Sigmoid colon (tissue), 7 donors: ENCODE measurements at places on chromosomes 7 and 10. TPM values are rescaled to one million over a fixed set of nuclear protein-coding genes. Genes with fewer than 3 reads are reported as not detected.

PRPS1L1 gene
- polyA plus RNA-seq = not detected

PPP1R17 gene
- polyA plus RNA-seq = not detected

AIMP2 gene
- 28.8 TPM for polyA plus RNA-seq

AGAP6 gene
- polyA plus RNA-seq = 1.2 TPM

LDB1 gene
- 10.4 TPM for polyA plus RNA-seq

CYP2W1 gene
- 3.8 TPM for polyA plus RNA-seq

DNA sequence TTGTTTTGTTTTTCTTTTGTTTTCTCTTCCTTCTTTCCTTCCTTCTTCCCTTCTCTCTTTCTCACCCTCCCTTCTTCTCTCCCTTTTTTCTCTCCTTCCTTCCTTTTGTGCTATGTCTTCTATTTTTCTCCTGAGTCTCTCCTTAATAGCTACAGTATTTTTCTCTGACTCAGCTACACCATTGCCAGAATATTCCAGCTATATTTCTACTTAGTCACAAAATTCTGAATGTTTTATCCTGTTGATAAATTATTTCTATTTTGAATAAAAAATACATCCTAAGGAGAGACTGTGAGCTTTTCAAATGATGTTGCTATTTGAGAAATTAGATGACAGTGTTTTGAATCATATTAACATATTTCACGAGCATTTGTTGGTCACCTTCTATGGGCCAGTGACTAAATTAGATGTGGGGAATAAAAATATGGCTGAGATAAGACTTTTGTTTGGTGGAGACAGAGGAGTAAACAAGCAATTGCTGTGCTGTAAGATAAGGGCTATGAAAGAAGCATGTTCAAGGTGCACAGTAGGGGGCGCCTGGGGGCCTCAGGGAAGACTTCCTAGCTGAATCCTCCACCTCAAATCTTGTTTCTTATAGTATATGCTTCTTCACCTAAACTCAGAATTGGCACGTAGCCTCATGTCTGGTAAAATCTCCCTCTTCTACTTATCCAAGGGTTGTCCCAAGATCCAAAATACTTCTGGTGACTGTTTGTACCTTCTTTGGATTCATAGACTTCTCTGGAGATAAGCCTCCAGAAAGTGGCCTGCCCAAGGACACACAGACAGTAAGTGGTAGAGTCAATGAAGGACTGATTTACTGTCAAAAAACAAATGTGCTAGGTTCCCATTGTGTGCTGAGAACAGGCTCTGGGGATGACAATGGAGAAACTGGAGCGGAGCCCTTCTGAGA, 115.5 kb upstream of the CREB5 start:
- DNase-seq = no peak
- no peaks in the 10 kb centered on the region for H3K4me1 ChIP-seq
- no peaks in the 10 kb centered on the region for H3K27me3 ChIP-seq
- H3K27ac ChIP-seq = no peak overlapping the region
- no peaks in the 10 kb centered on the region for H3K36me3 ChIP-seq

GRCh38 chr10:14240253-14241189, 90.2 kb downstream of the FRMD4A start:
- H3K4me3 ChIP-seq = no peak overlapping the region
- DNase-seq = no peak
- H3K4me1 ChIP-seq = no peaks in the 10 kb centered on the region
- H3K36me3 ChIP-seq = no peaks in the 10 kb centered on the region
- H3K27me3 ChIP-seq = no peaks in the 10 kb centered on the region

DNA sequence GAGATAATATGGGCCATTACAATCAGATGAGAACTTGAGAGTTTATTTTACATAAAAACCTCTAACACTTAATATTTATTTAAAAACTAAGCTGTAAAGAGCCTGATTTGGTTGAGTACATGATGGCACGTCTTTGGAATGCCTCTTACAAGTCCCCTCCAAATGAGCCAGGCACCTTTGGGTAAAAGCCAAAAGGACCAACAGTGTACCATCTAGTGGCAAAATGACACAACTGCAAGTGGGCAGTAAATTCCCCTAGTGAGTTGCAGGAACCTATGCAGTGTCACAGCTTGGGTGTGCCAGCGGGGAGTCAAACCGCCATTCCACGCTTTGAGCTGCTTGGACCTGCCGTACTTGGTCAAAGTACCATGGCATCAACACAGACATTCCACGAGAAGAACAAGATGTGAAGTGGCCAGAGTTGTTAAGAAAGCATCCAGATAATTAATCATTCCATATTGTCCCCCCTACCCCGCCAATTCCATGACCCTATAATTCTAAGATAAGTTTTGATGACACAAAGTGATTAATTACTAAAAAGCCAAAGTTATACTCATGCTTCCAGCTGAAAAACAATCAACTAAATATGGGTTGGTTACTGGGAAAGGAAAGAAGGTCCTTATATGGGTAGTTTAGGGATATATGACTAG, 115.2 kb downstream of the SORBS1 start:
- DNase-seq = peak; percentile 86
- H3K36me3 ChIP-seq = no peaks in the 10 kb centered on the region
- no peaks in the 10 kb centered on the region for H3K27me3 ChIP-seq
- no peak overlapping the region for H3K4me3 ChIP-seq
- H3K4me1 ChIP-seq = no peaks in the 10 kb centered on the region

GRCh38 chr10:90977855-90978486, 57.1 kb upstream of the ANKRD1 start:
- DNase-seq = no peak
- H3K27me3 ChIP-seq = no peaks in the 10 kb centered on the region
- no peaks in the 10 kb centered on the region for H3K36me3 ChIP-seq
- H3K4me3 ChIP-seq = no peak overlapping the region

- no peak overlapping the region for H3K27ac ChIP-seq
- peaks cover 71% of the 10 kb centered on the region for H3K4me1 ChIP-seq
- peak; percentile 36 for DNase-seq
- H3K4me3 ChIP-seq = no peak overlapping the region
Measured at GRCh38 chr7:155752756-155753445, 59.4 kb downstream of the SHH start.

- H3K27me3 ChIP-seq = no peaks in the 10 kb centered on the region
- H3K27ac ChIP-seq = no peak overlapping the region
- no peaks in the 10 kb centered on the region for H3K36me3 ChIP-seq
Measured at GRCh38 chr10:1361411-1362105, 305.4 kb downstream of the WDR37 start.

DNA sequence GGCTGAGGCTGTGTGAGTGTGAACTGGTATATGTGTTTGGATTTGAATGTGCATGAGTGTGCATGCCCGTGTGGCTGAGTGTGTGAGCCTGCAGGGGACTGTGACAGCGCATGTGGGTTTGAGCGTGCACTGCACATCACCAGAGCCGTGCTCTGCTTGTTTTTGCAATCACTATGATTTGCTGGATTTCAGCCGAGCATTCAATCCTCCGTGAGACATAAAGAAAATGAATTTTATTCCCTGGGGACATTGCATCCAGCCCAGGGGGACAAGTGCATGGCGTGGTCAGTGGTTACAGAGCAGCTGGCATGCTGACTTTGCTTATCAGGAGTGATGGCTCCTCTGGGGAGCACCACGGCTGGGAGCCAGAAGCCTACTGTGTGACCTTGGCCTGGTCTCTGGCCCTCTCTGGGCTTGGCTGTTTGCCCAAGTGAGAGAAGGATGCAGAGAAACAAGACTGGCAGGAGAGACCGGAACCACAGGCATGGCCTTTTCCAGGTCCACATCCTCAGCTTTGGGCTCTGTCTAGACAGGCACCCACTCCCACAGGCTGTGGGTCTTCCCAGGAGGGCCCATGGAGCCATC, 160.2 kb upstream of the UNC5B start:
- H3K4me3 ChIP-seq = no peak overlapping the region
- H3K4me1 ChIP-seq = no peaks in the 10 kb centered on the region
- no peak for DNase-seq
- no peak overlapping the region for H3K27ac ChIP-seq
- no peaks in the 10 kb centered on the region for H3K27me3 ChIP-seq

DNA sequence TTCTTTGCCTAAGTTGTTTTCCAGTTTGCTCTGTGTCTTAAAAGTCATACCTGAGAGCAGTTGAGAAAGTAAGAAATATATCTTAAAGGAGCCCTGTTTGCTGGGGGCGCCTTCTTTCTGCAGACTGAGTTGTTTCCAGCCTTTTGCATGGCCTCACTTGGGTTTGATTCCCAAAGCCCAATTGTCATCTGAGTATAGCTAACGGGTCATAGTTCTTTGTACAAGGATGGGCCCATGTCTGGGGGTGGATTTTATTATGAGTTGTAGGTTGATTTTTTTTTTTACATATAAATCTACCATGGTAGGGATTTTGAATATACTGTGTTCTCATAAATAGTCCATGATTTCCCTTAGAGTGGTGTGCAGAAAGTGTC, 318.7 kb upstream of the LRGUK start:
- H3K4me1 ChIP-seq = no peaks in the 10 kb centered on the region
- no peak overlapping the region for H3K4me3 ChIP-seq
- DNase-seq = no peak
- H3K36me3 ChIP-seq = no peaks in the 10 kb centered on the region
- no peaks in the 10 kb centered on the region for H3K27me3 ChIP-seq

GRCh38 chr10:99906470-99906869, 103.3 kb downstream of the DNMBP start:
- H3K27ac ChIP-seq = peak overlapping the region; percentile 17
- no peaks in the 10 kb centered on the region for H3K4me1 ChIP-seq
- H3K4me3 ChIP-seq = no peak overlapping the region
- DNase-seq = peak; percentile 78

- no peak overlapping the region for H3K4me3 ChIP-seq
- peaks cover 19% of the 10 kb centered on the region for H3K4me1 ChIP-seq
- no peaks in the 10 kb centered on the region for H3K36me3 ChIP-seq
- no peak overlapping the region for H3K27ac ChIP-seq
Measured at GRCh38 chr10:63496561-63496960, 24.6 kb upstream of the REEP3 start.

- H3K4me1 ChIP-seq = peaks cover 2% of the 10 kb centered on the region
- H3K27me3 ChIP-seq = no peaks in the 10 kb centered on the region
- no peak overlapping the region for H3K4me3 ChIP-seq
- no peak overlapping the region for H3K27ac ChIP-seq
Measured at GRCh38 chr7:25117226-25118047, 7.6 kb downstream of the CYCS start.

DNA sequence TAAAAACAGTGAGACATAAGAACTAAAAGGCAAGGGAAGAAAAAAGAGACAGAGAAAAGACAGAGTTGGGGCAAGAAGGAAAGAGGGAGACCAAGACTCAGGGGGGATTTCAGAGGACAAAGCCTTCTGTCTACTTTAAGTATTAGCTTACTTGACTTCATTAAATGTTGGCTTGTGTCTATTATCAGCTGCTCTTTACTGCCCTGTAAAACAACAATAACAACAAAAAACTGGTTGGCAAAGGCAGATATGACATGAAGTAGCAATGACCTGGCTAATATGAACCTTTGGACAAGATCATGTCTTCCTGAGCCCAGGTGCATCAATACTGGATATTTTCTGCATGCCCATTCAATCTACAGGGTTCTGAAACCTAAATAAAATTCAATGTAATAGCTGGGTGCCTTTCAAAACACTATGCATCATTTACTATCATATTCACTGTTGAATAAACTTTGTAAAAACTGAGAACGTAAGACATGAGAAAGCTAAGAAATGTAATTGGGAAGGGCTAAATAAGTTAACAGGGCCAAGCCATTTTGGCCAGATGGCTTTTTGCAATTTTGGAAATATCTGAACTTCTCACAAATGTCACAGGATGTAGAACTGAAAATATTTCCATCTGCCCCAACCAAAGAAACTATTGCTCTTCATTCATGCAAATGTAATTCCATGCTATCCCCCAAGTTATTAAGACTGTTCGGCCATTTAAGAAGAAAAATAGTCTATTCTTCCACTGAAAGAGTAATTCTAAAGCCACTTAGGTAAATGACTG, 49.4 kb downstream of the LRRN3 start:
- DNase-seq = no peak
- H3K4me1 ChIP-seq = peaks cover 19% of the 10 kb centered on the region
- no peak overlapping the region for H3K4me3 ChIP-seq
- H3K27me3 ChIP-seq = no peaks in the 10 kb centered on the region

DNA sequence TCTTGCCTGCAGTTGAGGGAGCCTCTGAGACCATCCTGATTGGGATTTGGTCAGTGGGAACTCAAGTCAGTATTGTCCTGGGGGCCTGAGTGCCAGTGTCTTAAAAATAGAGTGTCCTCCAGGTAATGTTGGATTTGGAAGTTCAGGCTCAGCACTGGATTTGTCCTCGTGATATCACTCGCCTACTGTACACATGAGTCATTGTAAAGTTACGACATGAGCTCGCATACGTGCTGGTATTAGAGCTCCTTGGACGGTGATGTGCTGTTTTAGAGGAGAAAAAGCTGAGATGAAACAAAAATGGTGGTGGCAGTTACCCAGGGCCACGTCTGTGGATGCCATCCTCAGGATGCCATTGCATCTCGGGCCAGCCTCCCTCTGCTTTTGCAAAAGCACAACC, 78.2 kb downstream of the MGMT start:
- no peak overlapping the region for H3K4me3 ChIP-seq
- no peaks in the 10 kb centered on the region for H3K27me3 ChIP-seq
- no peak overlapping the region for H3K27ac ChIP-seq
- DNase-seq = no peak

GRCh38 chr10:114290038-114290437, 51.0 kb downstream of the VWA2 start:
- H3K27ac ChIP-seq = no peak overlapping the region
- peak; percentile 27 for DNase-seq
- no peaks in the 10 kb centered on the region for H3K27me3 ChIP-seq
- H3K36me3 ChIP-seq = no peaks in the 10 kb centered on the region
- H3K4me3 ChIP-seq = no peak overlapping the region

- H3K27ac ChIP-seq = peak within 1 kb of the TSS; percentile 90
- peaks cover 17% of the 10 kb centered on the region for H3K36me3 ChIP-seq
- no peak for DNase-seq
- peak within 1 kb of the TSS; percentile 43 for H3K4me3 ChIP-seq
- H3K27me3 ChIP-seq = no peaks in the 10 kb centered on the region
Measured at GRCh38 chr7:135147899-135148721, at the start of gene TMEM140. TSS of gene TMEM140 (plus strand) at chr7:135148072. CDS start at chr7:135164442, 16,370 bp downstream.

DNA sequence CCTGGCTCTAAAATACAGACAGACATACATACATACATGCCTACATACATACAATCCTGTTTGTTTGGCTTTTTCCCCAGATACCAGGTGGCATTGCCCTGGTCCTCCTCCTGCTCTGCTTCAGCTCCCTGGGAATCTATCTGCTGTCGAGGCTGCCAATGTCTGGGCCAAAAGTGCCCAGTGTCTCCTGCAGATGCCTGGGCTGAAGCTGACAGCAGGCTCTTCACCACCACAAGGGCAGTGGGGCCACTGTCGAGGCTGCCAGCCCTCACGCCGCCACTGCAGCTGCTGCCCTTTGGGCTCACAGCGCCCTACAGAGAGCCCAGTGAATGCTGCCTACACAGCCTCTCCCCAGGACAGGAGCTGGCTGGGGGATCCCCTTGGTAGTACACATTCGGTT, 18.0 kb upstream of the STN1 start:
- no peak for DNase-seq
- no peaks in the 10 kb centered on the region for H3K4me1 ChIP-seq
- H3K27me3 ChIP-seq = no peaks in the 10 kb centered on the region
- no peak overlapping the region for H3K27ac ChIP-seq
- no peaks in the 10 kb centered on the region for H3K36me3 ChIP-seq
